ENCODE measurements at places on chromosomes 16 and 17.

DNA sequence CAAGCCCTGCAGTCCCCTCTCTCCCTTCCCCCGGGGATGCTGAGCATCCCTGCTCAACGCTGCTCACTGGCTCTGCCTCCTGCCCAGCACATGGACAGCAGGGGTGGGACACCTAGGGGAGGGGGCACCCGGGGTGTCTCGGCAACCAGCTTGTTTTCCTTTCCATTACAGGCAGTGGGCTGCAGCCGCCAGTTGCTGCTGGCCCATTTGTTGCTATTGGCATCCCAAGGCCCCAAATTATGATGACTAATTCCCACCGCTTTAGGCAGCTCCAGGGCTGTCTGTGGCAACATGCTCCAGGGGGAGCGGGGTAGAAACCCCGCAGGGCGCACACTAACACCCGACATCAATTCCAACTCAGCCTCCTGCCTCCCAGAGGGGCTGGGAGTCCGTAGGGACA, 4.9 kb downstream of the SDK2 start:
- no peak for DNase-seq
- no peak overlapping the region for H3K27ac ChIP-seq
- H3K4me3 ChIP-seq: no peak overlapping the region
- H3K27me3 ChIP-seq: peaks cover 29% of the 10 kb centered on the region
- no peaks in the 10 kb centered on the region for H3K36me3 ChIP-seq
- H3K4me1 ChIP-seq: peaks cover 9% of the 10 kb centered on the region

DNA sequence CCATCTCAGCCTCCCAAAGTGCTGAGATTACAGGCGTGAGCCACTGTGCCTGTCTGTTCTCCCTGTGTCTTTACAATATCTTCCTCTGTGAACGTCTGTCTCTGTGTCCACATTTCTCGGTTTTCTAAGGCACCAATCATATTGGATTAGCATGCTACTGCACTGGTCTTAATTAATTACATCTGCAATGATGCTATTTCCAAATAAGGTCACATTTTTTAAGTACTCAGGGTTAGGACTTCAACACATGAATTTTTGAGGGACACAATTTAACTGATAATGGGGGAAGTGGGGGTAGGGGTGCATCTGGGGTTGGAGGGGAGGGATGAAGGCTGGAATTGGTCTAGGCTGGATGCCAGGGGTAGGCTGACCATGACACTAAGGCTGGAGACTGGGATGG, 102.6 kb downstream of the N4BP1 start:
- DNase-seq: no peak
- no peak overlapping the region for H3K4me3 ChIP-seq
- peaks cover 2% of the 10 kb centered on the region for H3K27me3 ChIP-seq
- no peaks in the 10 kb centered on the region for H3K4me1 ChIP-seq
- no peaks in the 10 kb centered on the region for H3K36me3 ChIP-seq

DNA sequence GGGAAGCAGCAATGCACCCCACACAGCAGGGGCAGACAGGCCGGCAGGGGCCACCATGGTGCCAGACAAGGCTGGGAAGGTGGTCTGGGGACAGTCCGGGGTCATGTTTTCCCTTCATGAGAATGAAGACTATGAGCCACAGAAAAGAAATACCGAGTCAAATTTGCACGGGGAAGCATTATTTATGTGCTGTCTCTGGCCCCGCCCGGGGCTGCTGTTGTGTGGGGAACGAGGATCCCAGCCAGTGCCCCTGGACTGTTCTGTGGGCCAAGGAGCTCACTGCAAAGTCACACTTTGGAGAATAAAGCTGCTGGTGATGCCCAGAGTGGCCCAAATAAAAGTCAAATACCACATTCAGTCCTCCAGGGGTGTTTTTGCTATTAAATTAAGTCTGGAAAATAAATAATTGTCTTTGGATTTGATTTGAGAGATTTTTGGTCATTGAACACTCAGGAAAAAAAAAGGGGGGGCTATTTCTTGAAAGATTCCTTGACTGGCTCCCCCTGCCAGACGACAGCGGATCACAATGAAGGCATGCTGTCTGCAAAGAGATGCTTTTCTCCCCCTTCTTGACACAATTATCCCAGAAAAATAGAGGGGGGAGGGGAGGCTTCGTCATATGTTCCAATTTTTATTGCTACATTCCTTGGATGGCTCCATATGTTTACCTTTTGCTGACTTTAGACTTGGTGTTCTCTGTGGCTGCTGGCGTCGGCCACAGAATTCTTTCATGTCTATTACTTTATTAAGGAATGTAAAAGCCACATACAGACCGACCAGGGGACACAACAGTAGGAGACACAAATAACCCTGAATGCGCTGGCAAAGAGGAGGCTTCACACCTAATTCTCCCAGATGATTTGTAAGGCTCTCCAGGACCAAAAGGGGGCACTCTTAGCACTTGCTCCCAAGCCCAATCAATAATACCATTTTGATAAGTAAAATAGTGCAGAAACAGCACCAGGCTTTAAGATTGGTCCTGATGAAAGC, 27.1 kb upstream of the ANKFN1 start:
- H3K36me3 ChIP-seq: no peaks in the 10 kb centered on the region
- H3K4me1 ChIP-seq: no peaks in the 10 kb centered on the region
- H3K27ac ChIP-seq: no peak overlapping the region
- peaks cover 2% of the 10 kb centered on the region for H3K27me3 ChIP-seq

DNA sequence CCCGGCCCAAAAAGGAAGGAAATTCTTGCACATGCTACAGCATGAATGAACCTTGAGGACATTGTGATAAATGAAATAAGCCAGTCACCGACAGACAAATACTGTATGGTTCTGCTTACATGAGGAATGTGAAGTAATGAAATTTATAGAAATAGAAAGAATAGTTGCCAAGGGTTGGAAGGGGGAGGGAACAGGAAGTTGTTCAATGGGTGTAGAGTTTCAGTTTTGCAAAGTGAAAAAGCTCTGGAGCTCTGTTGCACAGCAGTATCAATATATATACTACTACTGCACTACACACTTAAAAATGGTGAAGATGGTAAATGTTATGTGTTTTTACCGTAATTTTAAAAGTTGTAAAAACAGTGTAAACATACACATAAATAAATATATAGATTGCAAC, 43.7 kb downstream of the PKD1L3 start:
- DNase-seq: no peak
- no peak overlapping the region for H3K4me3 ChIP-seq
- peaks cover 37% of the 10 kb centered on the region for H3K4me1 ChIP-seq
- H3K27ac ChIP-seq: no peak overlapping the region
- peaks cover 4% of the 10 kb centered on the region for H3K27me3 ChIP-seq

- no peak overlapping the region for H3K4me3 ChIP-seq
- H3K27ac ChIP-seq: no peak overlapping the region
- no peaks in the 10 kb centered on the region for H3K36me3 ChIP-seq
- H3K4me1 ChIP-seq: no peaks in the 10 kb centered on the region
Observed at GRCh38 chr16:56067406-56067805, 123.9 kb upstream of the GNAO1 start.
